Ovary (tissue), 10 donors: ENCODE measurements at places on chromosomes 7 and 10. TPM values are rescaled to one million over a fixed set of nuclear protein-coding genes. Genes with fewer than 3 reads are reported as not detected.

GRCh38 chr7:4166807-4167206 is 515.3 kb upstream of the FOXK1 start:
- H3K4me3 ChIP-seq, result no peak overlapping the region
- H3K27me3 ChIP-seq, result no peaks in the 10 kb centered on the region
- H3K27ac ChIP-seq, result no peak overlapping the region
- no peaks in the 10 kb centered on the region for H3K4me1 ChIP-seq
- no peak for DNase-seq
- no peaks in the 10 kb centered on the region for H3K36me3 ChIP-seq

GRCh38 chr10:86375204-86375603 is 8.6 kb upstream of the GRID1 start:
- DNase-seq, result no peak
- H3K36me3 ChIP-seq, result no peaks in the 10 kb centered on the region
- no peaks in the 10 kb centered on the region for H3K4me1 ChIP-seq
- no peak overlapping the region for H3K4me3 ChIP-seq
- no peaks in the 10 kb centered on the region for H3K27me3 ChIP-seq
- no peak overlapping the region for H3K27ac ChIP-seq

DNA sequence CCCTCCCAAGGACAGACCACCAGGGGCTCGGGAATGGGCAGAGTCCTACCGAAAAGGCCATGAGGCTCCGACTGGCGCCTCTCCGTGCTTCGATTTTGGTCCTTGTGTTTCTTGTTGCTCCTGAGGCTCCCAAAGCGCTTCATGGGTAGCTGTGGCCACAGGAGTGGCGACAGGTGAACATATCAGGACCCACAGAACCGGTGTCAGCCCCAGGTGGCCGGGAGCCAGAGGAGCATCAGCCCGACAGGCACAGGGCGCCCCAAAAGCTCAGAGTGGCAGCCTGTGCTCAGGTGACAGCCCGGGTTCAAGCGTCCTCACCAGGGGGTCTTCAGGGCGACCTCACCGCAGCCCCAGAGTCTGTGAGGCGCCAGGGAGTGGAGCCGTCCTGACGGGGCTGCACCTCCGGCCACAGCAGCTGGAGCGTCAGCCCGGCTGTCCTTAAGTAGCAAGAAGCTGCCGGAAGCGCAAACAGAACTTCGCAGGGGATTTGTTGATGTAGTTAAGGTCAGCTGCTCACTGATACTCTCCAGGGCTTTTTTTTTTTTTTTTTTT is 141.0 kb downstream of the PRKAG2 start:
- H3K36me3 ChIP-seq, result no peaks in the 10 kb centered on the region
- H3K27me3 ChIP-seq, result no peaks in the 10 kb centered on the region
- H3K27ac ChIP-seq, result no peak overlapping the region
- no peak for DNase-seq
- no peak overlapping the region for H3K4me3 ChIP-seq

GRCh38 chr7:2522780-2523433 is 3.3 kb downstream of the LFNG start:
- H3K4me1 ChIP-seq, result peaks cover 9% of the 10 kb centered on the region
- no peak overlapping the region for H3K4me3 ChIP-seq
- H3K27me3 ChIP-seq, result no peaks in the 10 kb centered on the region
- no peaks in the 10 kb centered on the region for H3K36me3 ChIP-seq
- no peak overlapping the region for H3K27ac ChIP-seq
- no peak for DNase-seq

MACC1 gene
- total RNA-seq, result 0.15 TPM

OPALIN gene
- total RNA-seq, result not detected

UNC5B gene
- 48.0 TPM for total RNA-seq
